Bronchial smooth muscle cell (primary cell): ENCODE measurements at places on chromosomes 5 and 9. TPM values are rescaled to one million over a fixed set of nuclear protein-coding genes. Genes with fewer than 3 reads are reported as not detected.

The OLFM1 gene
- total RNA-seq = 1.1 and 4.5 TPM in 2 replicates

The ADAMTSL2 gene
- total RNA-seq = under 0.01 TPM in 1 of 2 replicates, not detected in the other

The MYOZ3 gene
- 0.26 and 0.47 TPM in 2 replicates for total RNA-seq

The MLLT3 gene
- 31.8 and 48.7 TPM in 2 replicates for total RNA-seq

The CDO1 gene
- total RNA-seq = 29.2 and 49.2 TPM in 2 replicates
